ENCODE measurements at places on chromosomes 2 and 18.

DNA sequence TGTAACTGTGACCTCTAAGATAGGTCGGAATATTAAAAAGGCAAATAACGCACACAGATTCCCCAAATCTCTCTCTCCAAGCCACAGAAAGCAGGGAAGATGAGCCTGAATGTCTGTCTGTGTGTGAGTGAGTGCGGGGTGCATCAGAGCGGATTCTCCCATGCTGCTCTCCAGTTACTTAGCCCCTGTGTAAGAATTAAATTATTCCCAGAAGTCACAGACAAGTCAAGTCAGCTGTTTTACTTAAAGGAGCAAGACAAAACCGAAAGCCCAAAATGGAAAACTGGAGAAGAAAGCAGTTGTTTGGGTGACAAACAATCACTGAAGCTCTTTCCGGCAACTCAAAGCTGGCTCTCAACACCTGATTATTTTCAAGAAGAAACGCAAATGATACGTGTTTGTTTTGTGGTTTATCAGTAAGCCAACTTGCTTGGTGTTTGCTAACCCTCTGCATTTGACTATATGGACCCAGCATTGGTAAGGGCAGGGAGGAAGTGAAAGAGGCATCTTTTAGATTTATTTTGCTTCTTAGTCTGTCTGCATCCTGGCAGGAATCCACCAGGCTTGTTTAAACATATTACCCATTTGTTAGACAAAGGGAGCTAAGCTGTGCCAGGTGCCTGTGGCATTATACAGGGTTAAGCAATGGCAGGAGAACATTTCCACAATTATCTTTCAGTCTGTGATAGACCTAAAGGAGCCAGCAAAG lies 121.5 kb upstream of the CREB1 start:
- DNase-seq, result no peak

GRCh38 chr2:9914384-9915065 lies 37.0 kb upstream of the GRHL1 start:
- DNase-seq, result no peak

DNA sequence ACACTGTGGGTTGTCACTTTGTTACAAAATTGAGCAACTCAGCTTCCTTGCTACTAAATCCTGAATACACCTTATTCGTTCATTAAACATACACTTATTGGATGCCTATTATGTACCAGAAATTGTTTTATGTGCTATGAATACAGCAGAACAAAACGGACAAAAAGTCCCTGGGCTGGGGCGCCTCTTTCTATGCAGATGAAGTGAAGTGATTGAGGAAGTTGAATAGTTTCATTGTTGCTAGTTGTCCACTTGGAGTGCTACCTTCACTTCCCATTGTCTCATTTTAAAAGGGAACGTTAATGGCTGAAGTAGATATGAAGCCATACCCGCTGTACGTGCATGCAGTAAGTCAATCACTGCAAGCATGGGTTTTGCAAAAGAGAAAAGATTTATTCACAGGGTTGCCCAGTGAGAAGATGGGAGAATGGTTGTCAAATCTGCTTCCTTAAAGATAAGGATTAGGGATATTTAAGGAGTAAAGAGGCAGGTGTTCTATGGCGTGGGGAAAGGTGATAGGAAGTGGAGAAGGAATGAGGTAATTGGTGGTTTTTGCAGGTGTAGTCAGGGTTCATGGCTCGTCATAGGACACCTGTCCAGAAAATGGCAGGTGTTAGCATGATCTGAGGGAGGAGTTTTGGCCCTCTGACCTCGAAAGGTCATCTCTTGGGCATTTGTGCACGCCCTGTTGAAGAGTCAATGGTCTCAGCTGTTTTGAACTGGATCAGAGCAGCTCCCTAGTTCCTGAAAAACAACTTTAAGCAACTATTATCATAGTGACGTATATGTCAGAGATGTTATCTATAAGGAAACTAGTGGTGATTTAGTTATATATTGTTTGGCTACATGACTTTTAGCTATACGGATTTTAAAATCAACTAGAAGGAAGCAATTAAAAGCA lies 23.5 kb downstream of the TRPM8 start:
- no peak for DNase-seq

GRCh38 chr2:180979749-180980105 lies 678 bp upstream of the UBE2E3 start:
- DNase-seq, result no peak

DNA sequence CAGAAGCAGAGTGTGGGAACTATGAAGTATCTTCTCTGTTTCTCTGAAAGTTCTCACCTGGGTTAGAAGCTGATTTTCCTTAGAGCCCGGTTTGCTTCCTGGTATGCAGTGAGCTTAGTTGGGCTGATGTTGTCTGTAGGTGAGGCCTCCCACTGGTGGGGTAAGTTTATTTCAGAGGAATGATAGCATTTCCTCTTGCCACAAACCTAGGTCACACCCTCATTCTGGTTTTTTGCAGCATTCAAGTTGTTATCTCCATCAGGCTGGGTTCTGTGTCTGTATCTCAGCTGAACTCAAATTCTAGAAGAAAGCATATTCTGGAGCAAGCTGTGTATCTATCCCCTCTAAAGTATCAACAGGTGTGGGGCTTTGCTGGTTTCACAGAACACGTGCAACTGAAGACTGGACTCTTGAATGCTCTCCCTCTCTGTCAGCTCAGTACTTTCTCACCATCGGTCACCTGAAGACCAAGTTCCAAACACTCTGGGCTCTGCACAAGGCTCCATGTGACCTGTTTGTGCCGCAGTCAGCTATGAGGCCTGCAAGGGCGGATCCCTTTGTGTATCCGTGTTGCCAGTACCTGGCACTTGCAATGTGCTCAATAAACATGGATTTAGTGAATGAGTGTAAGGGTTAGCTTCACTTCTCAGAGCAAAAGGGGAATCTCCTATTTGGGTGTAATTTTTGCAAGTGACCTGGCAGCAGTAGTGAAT lies 49.5 kb upstream of the MBOAT2 start:
- no peak for DNase-seq

DNA sequence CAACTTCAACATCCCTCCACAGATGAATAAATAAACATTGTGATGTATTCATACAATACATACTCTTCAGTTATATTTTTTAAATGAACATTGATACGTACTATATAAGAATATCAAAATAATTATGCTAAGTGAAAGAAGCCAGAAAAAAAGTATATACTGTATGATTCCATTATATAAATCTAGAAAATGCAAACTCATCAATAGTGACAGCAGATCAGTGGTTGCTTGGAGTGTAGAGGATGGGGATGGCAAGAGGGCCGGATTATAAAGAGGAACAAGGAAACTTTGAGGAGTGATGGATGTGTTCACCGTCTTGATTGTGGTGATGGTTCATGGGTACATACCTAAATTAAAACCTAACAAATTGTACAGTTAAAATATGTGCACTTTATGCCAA lies 3.0 kb upstream of the TTC27 start:
- no peak for DNase-seq

GRCh38 chr2:77571545-77571944 lies 49.4 kb upstream of the LRRTM4 start:
- DNase-seq, result no peak

DNA sequence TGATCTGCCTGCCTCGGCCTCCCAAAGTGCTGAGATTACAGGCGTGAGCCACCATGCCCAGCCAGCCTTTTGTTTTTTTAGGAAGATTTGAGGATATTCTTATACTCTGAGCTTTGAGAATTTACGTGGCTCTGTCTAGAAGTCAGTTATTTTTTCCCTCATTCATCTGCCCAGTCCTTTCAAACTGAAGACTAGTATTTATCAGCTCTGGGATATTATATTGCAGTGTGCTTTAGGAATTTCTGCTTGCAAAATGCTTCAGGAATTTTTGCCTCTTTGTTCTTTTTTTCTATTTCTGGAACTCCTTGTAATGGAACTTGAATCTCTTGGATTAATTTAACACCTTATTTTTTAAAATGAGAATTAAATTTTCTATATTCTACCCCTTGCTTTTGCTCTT lies 22.6 kb downstream of the ACSL3 start:
- DNase-seq, result no peak

GRCh38 chr2:226679389-226680065 lies 120.1 kb downstream of the IRS1 start:
- DNase-seq, result no peak

- DNase-seq, result no peak
Measured at GRCh38 chr2:20099780-20100179, 48.4 kb upstream of the LAPTM4A start.

DNA sequence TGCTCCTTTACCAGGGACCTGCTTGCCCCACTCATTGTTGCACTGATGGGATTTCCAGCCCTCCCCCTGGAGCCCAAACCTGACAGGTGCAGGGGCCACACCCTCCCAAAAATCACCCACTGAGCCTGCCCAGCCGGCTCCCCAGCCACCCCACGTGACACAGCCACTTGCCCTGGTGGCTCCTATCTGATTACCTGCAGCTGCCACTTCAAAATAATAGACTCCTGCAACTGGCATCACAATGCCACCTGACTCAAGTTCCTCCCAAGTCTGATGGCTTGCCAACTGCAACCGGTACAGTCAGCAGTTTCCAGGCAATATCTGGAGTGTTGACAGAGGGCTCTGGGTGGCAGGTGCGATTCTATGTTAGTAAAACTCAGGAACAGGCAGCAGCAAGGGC lies 66.2 kb downstream of the CRACDL start:
- no peak for DNase-seq

GRCh38 chr18:2997429-2997828 lies 15.5 kb downstream of the LPIN2 start:
- DNase-seq, result no peak

- no peak for DNase-seq
Measured at GRCh38 chr18:36582988-36583745, 245.6 kb downstream of the TPGS2 start.

GRCh38 chr2:96907115-96908041 lies 37.5 kb upstream of the SEMA4C start:
- DNase-seq, result no peak

- no peak for DNase-seq
Measured at GRCh38 chr2:66840321-66841002, 405.5 kb downstream of the MEIS1 start.

- no peak for DNase-seq
Measured at GRCh38 chr2:145186303-145186702, 666.4 kb upstream of the ZEB2 start.
